A549 treated with AZD2906 at 1 μM for 4 hours (cell line): ENCODE measurements at places on chromosomes 3 and 15. TPM values are rescaled to one million over a fixed set of nuclear protein-coding genes. Genes with fewer than 3 reads are reported as not detected.

TGM5 gene
- not detected in 5 replicates for total RNA-seq

DALRD3 gene
- 17.7 to 26.6 TPM (median 24.7 TPM) in 5 replicates for total RNA-seq

PIF1 gene
- 9.8 to 17.7 TPM (median 16.7 TPM) in 5 replicates for total RNA-seq

SLC7A14 gene
- not detected in 5 replicates for total RNA-seq

GOLGA8J gene
- 0.09 to 0.15 TPM in 2 of 5 replicates, not detected in the others for total RNA-seq

SLCO3A1 gene
- 19.0 to 23.1 TPM (median 20.6 TPM) in 5 replicates for total RNA-seq

ANKRD34C gene
- not detected in 5 replicates for total RNA-seq

VWA5B2 gene
- 0.29 to 0.55 TPM (median 0.36 TPM) in 5 replicates for total RNA-seq

CAMK2N2 gene
- total RNA-seq = 0.69 to 1.8 TPM (median 1.4 TPM) in 5 replicates

SERPINI2 gene
- not detected in 5 replicates for total RNA-seq

CNTN4 gene
- total RNA-seq = not detected in 5 replicates

EPHA6 gene
- 0.06 to 0.24 TPM (median 0.09 TPM) in 5 replicates for total RNA-seq

BCL2A1 gene
- total RNA-seq = 7.7 to 13.0 TPM (median 9.7 TPM) in 5 replicates

RBM15B gene
- total RNA-seq = 18.1 to 20.5 TPM (median 19.1 TPM) in 5 replicates

VIPR1 gene
- total RNA-seq = 2.0 to 2.5 TPM (median 2.1 TPM) in 5 replicates

CMTM7 gene
- total RNA-seq = 26.4 to 36.8 TPM (median 33.9 TPM) in 5 replicates

TRPM1 gene
- not detected in 5 replicates for total RNA-seq

KLF15 gene
- 1.4 to 1.9 TPM (median 1.6 TPM) in 5 replicates for total RNA-seq

ISL2 gene
- 2.7 to 4.5 TPM (median 3.9 TPM) in 5 replicates for total RNA-seq

HES1 gene
- total RNA-seq = 7.9 to 11.3 TPM (median 10.0 TPM) in 5 replicates

XYLB gene
- total RNA-seq = 3.1 to 4.3 TPM (median 3.4 TPM) in 5 replicates

LYZL4 gene
- not detected in 5 replicates for total RNA-seq

ACKR2 gene
- 0.09 to 0.13 TPM (median 0.10 TPM) in 3 of 5 replicates, not detected in the others for total RNA-seq

COL8A1 gene
- total RNA-seq = not detected in 5 replicates

CYP1A2 gene
- not detected in 5 replicates for total RNA-seq
